ENCODE measurements at places on chromosomes 2 and 18.

- DNase-seq = no peak
These were observed 136.8 kb upstream of the OTOS start for GRCh38 chr2:240277073-240277806.

DNA sequence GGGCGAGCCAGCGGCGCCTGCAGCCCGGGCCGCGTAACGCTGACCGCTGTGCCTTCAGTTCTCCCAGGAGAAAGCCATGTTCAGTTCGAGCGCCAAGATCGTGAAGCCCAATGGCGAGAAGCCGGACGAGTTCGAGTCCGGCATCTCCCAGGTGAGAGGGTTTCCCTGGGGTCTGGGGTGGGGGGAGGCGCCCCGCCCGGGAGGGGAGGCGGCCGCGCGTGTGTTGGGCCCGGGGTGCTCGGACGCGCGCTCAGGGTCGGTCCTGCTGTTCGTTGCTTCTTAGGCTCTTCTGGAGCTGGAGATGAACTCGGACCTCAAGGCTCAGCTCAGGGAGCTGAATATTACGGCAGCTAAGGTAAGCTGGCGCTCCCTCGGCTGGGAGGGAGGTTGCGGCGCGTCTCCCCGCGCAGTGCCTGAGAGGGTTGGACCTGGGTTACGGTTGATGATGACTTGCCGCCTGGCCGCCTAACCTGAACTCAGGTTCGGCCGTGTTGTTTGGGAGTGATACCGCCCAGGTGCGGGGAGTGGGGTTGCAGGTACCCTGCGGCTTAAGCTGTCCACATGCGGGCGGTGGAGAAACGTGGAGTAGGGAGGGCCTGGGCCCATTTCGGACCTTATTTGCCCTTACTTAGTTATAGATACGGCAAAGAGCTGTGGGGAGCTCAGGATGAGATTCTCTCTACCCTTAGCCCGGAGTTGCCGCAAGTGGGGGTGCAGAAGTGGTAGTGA, 638 bp downstream of the RPS7 start:
- no peak for DNase-seq

- DNase-seq = no peak
These were observed 87.9 kb upstream of the ETAA1 start for GRCh38 chr2:67309281-67309680.

DNA sequence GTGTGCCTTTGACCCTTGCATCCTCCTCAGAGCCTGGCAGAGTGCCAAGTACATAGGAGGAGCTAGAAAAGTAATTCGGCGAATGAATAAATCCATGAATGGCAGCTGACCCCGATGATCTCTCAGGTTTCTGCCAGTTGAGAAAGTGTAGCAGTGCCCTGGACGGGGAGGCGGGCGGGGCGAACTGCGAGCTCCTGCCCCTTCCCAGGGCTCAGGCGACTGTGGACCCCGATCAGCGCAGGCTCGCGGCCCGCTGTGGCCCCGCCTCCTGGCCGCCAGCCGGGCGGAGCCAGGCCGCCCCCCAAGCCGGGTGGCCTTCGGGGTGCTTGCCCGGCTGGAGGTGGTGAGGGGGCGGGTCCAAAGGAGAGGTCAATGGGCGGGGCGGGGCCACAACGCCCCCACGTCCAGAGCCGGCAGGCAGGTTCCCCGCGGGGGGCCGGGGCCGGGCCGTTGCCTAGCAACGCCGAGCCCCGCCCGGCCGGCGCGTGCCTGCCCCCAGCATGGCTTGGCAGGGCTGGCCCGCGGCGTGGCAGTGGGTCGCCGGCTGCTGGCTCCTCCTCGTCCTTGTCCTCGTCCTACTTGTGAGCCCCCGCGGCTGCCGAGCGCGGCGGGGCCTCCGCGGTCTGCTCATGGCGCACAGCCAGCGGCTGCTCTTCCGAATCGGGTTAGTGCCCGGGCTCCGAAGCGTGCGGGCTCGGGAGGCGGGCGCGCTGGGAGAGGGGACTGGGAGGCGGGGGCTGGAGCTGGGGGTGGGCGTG, 30.6 kb upstream of the TMBIM1 start:
- DNase-seq = peak; percentile 80

DNA sequence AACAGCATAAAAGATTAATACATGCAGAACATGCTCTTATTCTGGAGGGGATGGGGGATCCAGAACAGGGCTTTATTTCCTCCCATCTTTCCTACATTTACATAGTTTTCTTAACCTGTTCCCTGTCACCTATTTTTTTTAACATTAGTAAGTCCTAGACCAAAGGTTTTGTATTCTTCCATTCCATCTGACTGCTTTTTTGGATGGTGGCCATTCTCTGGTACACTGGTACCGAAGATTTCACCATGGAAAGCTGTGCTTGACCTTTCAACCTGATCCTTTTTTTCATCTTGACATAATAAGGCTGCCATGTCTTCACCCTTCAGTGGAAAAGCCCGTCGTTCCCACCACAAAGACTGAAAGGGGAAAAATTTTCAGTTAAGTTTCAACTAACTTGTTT, 20.4 kb downstream of the RPE start:
- DNase-seq = no peak

DNA sequence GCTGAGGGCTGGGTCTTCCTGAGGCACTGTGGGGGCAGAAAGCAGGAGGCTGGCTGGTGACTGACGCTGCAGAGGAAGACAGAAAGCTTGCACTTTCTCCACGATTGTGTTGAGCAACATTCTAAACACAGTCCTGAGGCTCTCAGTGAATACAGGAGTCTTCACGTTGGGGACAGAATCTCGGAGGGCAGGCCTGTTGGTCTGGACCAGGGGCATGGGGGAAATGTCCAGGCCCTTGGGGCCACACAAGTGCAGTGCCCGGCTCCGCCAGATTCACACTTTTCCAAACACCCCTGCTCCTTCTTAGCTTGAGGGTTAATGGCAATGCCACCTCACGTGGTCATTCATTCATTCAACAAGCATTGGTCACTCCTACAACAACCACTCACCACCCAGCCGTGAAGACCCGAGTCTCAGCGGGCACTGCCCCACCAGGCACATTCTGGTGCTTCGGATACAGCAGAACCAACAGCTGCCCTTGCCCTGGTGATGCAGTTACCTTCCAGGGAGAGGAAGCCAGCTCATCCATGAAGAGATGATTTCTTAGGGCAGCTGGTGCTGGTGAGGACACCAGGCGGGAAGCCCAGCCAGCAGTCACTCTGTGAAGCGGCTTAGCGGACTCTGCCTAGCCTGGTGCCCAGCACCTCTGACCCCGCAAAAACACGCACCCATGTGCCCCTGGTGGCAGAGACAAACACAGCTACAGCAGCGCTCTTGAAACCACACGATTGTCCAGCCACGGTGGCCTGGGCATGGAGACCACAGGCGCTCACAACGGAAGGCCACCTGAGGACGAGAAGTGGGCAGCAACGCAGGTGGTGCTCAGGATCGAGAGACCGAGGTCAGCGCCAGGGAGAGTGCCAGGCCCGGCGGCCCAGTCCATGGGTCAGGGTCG, 10.9 kb upstream of the GPC1 start:
- no peak for DNase-seq

GRCh38 chr18:926946-927345, 22.3 kb downstream of the ADCYAP1 start:
- DNase-seq = no peak

DNA sequence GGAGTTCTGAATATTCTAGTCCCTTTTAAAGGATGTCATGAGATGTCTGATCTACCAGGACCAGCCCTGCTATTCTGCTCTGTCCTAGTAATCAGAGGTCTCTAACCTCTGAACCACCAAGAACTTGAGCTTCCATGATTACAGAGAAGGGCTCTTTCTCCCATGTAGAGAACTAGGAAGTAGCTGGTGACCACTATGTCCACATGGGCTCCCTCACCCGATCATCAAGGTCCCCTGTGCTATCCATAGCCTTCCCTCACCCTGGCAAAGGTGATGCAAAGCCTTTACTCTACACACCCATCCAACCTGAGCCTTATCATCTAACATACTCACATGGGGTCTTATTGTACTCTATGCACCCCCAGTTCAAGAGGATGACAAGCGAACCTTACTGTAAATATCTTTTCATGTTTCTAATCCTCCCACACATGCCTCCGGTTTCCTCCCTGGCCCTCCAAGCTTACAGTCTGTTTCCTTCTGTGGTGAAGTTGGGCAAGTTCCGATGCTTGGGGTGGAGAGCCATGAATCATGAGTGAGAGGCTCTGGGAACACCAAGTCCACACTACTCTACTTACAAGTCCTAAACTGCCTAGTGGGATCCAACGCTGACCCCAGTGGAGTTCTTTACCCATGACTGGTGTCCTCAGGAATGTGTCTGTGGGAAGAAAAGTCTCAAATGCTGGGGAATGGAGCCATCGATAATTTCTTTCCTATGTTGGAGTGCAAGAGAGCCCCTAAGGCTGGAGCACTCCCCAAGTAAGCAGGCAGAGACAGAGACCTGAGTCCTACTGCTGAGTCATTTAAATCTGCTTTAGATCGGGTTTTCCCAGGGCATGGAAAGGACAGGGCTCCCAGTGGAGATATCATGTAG, 73.3 kb upstream of the KLF7 start:
- DNase-seq = peak; percentile 80

- no peak for DNase-seq
These were observed 25.7 kb upstream of the MSGN1 start for GRCh38 chr2:17790536-17790935.

GRCh38 chr2:197377670-197378069, 57.2 kb downstream of the SF3B1 start:
- DNase-seq = no peak

DNA sequence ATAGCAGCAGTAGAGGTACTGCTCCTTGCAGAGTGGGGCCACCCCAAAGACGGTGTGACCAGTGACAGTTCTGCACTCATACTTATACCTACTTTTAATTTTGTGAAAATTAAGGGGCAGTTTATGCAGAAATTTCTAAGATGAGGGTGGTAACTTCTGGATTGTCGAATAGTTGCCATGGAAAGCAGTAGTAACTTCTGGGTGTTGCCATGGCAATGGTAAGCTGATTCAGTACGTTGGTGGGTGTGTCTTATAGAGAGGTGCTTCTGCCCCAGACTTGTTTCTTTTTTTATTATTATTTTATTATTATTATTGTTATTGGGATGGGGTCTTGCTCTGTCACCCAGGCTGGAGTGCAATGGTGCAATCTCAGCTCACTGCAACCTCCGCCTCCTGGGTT, 82.8 kb upstream of the L3MBTL4 start:
- DNase-seq = no peak

DNA sequence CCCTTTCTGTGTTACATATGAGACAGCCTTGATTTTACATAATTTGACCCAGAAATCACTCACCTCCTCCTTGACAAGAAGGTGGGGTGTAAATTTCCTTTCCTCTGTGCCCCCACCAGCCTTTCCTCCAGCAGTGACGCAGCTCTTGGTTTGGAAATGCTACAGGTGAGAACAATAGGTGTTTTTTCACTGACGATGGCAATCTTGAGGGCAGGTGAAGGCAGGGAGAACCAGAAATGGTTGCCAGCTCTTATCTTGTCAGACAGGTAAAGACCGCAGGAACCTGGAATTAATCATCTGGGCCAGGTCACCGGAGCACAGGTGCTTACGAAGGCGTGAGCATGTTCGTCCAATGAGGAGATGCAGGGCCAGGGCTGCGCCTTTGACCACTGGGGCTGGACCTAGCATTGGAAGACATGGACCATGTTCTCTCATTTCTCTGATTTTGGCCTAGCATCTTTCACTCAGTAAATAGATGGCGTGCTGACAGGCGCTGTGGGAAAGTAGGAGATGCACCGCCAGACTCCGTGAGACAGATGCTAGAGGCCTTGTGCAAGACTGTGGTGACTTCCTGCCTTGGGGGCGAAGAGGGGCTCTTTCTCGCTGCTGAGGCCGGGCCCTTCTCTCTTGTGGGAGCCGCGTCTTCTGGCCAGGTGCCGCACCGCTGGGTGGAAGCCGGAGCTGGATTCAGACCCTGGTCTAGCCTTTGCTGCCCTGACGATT, 4.0 kb downstream of the CIDEA start:
- DNase-seq = no peak

DNA sequence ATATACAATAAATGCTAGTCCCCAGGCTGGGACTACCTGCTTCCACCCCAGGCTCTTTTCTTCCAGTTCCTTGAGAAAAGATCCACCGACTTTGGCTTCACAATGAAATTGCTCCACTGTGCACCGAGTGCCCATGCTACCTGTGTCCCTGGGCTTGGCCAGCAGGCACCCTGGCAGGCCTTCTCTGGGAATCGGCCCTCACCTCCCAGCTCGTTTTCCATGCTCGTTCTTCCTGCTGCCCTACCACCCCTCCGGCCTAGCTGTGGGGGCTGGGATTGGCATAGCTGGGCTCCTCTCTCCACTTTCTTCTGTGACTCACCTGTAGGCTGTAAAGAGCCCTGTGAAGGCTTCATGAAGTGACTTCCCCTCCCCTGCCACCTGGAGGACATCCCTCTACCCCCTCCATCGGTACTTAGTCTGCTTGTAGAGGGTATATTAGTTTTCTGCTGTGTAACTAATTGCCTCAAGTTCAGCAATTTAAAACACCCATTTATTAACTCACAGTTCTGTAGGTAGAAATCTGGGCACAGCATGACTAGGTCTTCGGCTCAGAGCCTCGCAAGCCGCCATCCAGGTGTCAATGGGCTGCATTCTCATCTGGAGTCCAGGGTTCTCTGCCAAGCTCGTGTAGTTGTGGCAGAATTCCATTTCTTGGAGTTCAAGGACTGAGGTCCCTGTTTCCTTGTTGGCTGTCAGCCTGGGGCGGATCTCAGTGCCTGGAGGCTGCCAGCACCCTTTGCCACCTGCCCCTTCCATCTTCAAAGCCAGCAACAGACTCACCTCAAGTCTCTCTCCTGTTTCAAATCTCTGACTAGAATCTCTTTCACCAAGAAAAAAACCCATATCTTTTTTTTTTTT, 57.6 kb downstream of the DPYSL5 start:
- DNase-seq = no peak

GRCh38 chr2:23286031-23286757, 98.8 kb upstream of the KLHL29 start:
- no peak for DNase-seq

- DNase-seq = no peak
These were observed 15.1 kb downstream of the SPTBN1 start for GRCh38 chr2:54471221-54471711.

- no peak for DNase-seq
These were observed 5.3 kb upstream of the RAB12 start for GRCh38 chr18:8603663-8604520.

GRCh38 chr2:86563650-86564061, 413 bp upstream of the CHMP3 start:
- DNase-seq = no peak

GRCh38 chr2:191150600-191151330, at the start of gene STAT4:
STAT4 (minus strand) TSS chr2:191150994; CDS start chr2:191148203, 2,791 bp downstream.
- DNase-seq = no peak

All from suprapubic skin (tissue), 4 donors.